ENCODE measurements at places on chromosomes 16 and 17.

DNA sequence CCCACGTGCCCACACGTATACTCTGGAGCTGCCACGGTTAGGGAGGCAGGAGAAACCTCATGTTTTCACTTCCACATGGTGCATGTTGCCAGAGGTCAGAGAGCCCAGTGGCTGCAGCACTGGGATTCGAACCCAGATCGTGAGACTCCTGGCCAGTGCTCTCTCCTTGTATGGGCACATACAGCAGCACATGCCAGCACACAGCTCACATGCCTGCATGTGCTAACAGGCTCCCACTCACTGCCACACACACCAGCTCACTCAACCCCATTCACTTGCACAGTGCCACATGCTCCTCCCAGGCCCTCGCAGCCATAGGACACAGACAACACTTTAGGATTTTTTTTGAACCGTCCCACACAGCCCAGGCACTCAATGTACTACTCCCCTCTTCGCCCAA lies 49.5 kb upstream of the MRPS23 start:
- DNase-seq, result no peak

- DNase-seq, result no peak
These were observed 11.8 kb upstream of the SECTM1 start for GRCh38 chr17:82345151-82345976.

- DNase-seq, result no peak
These were observed 361.0 kb downstream of the WWOX start for GRCh38 chr16:78460428-78460827.

GRCh38 chr17:15108992-15109391 lies 156.1 kb downstream of the PMP22 start:
- DNase-seq, result no peak

- DNase-seq, result no peak
These were observed 72.0 kb downstream of the ZFHX3 start for GRCh38 chr16:72975809-72976437.

DNA sequence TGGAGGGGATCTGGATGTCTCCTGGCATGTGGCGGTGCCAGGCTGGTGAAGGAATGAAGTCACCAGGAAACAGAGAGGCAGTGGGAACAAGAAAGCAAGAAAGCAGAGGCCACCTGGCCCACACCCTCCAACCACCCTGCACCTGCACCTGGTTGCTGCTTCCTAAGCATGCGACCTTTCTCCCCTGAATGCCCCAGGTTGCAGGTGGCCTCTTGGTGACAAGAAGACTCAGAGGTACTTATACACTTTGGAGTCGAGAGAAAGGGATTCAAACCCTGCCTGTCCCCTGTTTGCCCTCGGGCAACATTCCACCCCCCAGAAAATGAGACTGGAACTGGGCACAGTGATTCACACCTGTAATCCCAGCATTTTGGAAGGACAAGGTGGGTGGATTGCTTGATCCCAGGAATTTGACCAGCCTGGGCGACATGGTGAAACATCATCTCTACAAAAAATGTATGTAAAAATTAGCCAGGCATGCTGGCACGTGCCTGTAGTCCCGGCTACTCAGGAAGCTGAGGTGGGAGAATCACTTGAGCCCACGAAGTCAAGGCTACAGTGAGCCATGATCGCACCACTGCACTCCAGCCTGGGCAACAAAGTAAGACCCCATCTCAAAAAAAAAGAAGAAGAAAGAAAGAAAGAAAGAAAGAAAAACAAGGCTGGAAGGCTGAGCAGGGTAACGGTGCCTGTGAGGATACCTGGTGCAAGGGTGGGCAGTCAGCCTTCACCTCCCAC lies 34.6 kb upstream of the TNRC6C start:
- no peak for DNase-seq
